ENCODE measurements at places on chromosomes 7 and 10.

GRCh38 chr7:123796568-123796967 is 47.8 kb upstream of the WASL start:
- no peak for DNase-seq

DNA sequence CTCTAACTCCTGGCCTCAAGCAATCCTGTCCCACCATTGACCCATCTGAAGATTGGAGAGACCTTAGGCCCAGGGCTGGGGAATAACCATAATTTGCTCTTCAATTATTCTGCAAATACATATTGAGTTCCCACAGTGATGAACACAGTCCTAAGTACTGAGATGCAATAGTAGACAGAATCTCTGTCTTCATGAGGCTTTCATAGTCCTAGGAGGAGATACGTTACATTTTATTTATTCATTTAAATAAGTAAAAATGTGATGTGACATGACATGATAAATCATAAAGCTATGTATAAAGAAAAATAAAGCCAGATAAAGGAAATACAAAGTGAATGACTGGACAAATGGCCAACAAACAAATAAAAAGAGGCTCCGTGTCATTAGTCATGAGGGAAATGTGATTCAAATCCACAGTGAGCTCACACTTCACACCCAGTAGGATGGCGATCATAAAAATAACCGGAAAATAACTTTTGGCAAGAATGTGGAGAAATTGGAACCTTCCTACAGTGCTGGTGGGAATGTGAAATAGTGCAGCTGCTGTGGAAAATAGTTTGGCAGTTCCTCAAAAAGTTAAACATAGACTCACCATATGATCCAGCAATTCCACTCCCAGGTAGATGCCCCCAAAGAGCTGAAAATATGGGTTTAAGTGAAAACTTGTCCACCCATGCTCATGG is 52.1 kb upstream of the JCAD start:
- no peak for DNase-seq

DNA sequence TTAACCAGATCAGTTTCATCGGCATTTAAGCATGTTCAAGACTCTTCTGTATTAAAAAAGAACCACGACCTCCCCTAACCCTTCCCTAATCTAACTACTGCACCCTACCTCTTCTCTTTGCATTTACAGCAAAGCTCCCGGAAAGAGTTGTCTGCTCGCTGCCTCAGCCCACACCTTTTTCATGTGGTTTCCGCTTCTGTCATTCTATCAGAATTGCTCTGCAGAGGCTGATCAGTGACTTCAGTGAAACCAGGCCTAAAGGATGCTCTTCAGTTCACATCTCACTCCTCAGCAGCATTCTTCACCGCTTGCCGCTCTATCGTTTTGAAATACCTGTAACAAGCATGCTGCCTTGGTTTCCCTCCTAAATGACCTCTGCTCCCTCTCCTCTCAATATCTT is 160.9 kb downstream of the SDK1 start:
- no peak for DNase-seq

- no peak for DNase-seq
Measured at GRCh38 chr7:55083206-55083605, 64.4 kb downstream of the EGFR start.

DNA sequence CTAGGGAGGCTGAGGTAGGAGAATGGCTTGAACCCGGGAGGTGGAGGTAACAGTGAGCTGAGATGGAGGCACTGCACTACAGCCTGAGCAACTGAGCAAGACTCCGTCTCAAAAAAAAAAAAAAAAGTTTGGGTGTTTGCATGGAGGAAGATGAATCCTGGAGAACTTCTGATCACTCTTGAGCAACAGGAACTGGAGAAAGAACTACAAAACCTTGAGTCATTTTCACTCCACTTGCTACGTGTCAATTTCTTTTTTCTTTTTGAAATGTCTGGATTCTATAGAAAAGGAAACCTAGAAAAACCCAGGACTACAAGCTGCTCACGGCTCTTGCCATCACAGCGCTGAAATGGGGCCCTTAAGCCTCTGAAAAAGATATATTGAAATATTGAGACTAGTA is 189.6 kb upstream of the NRP1 start:
- DNase-seq: no peak

- DNase-seq: no peak
Measured at GRCh38 chr10:7651853-7652470, 14.8 kb downstream of the ITIH5 start.
